ENCODE measurements at places on chromosomes 3 and 15.

DNA sequence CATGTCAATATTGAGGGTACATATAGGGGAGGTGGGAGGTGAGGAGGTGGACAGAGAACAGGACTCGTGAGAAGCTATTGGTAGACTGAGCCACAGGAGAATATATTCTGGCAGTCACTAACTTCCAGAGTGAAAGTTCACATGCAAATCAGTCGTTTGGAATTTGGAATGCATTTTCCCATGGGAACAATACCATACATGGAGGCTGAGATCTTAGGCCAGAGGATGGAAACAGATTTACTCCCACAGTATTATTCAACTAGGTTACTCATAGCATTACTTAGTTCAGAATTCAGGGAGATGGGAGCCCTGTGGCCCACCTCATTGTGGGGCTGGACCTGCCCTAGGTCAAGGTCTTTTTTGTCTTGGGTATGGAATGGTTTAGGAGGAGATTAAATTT is 36.4 kb upstream of the ABHD2 start:
- peak; percentile 98 for DNase-seq

DNA sequence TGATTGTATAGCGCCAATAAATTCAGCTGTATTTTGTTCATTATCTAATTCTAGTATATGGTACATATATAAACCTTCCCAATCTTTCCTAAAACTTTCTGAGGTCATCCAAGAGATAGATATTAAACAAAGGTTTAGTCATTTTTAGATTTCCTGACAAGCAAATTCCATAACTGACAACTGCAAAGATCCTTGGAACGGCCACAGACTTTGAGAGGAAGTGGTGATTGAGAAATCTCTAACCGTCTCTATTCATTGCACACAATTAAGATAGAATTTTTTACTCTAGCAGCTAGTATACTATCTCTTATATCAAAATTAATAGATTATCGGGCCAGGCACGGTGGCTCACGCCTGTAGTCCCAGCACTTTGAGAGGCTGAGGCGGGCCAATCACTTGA is 4.7 kb downstream of the CSNK1G1 start:
- peak; percentile 17 for DNase-seq

DNA sequence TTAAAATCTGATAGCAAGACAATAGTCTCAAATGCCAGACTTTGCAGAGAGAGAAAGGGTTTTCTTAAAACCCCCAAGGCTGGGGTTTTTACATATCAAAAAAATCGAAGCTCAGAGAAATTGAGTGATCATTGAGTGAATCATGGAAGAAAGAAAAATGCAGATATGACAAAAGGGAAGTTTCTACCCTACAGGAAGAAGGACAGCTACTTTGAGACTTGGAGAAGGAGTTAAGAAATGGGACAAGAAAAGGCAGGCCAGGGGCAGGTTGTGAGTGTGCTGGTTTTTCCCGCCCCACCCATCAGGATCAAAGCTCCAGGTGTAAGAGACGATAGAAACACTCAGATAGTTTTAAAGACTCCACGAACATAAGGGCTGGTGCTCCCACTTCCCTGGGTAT is 18.6 kb downstream of the TMEM158 start:
- DNase-seq, result no peak

- no peak for DNase-seq
Observed at GRCh38 chr3:16428612-16429011, 84.9 kb downstream of the RFTN1 start.

GRCh38 chr3:139307072-139307491 is 36.7 kb upstream of the MRPS22 start:
- no peak for DNase-seq

DNA sequence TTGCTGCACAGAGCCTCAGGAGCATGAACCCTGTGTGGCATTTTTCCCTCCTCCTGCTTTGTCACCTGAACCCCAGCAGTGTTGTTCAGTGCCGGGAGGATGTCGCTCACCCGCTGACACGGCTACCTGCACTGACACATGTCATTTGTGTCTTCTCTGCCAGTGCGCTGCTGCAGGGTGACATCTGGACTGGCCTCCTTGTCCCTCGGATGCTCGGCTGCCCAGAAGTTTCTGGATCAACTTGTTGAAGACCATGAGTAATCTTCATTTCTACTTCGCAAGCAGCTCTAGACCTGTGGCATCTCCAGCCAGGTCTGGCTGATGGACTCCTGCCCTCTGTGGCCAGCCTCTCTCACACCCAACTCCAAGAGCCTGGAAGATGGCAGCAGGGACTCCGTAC is 311.1 kb upstream of the C2CD4B start:
- DNase-seq, result no peak

- DNase-seq, result no peak
Observed at GRCh38 chr15:71810256-71811035, at the start of gene NR2E3. Gene NR2E3 (plus strand): TSS chr15:71810554. CDS start chr15:71810744, 190 bp downstream.

- no peak for DNase-seq
Observed at GRCh38 chr3:186653984-186654383, 11.8 kb upstream of the HRG start.

DNA sequence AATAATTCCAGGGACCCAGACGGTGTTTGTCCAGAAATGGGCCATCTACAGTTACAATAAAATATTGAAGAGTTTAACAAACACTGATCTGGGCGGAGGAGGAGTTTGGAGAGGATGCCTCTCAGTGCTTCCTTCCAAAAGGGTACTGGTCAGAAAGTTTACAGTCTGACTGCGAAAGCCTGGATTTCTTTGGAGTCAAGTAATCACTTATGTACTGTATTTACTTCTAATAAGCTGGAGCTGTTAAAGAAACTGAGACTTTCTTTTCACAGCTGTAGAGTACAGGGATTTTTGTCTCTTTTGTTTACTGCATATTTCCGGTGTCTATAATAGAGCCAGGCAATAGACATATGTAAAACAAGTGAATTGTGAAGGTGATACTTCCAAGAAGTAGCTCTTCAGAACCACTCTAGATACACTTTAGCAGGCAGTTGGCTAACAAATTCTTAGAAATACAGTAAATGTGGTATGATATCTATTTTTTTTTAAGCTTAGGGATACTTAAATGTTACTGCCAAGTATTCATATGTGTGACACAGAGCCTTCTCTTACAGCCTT is 22.1 kb upstream of the NEO1 start:
- no peak for DNase-seq

DNA sequence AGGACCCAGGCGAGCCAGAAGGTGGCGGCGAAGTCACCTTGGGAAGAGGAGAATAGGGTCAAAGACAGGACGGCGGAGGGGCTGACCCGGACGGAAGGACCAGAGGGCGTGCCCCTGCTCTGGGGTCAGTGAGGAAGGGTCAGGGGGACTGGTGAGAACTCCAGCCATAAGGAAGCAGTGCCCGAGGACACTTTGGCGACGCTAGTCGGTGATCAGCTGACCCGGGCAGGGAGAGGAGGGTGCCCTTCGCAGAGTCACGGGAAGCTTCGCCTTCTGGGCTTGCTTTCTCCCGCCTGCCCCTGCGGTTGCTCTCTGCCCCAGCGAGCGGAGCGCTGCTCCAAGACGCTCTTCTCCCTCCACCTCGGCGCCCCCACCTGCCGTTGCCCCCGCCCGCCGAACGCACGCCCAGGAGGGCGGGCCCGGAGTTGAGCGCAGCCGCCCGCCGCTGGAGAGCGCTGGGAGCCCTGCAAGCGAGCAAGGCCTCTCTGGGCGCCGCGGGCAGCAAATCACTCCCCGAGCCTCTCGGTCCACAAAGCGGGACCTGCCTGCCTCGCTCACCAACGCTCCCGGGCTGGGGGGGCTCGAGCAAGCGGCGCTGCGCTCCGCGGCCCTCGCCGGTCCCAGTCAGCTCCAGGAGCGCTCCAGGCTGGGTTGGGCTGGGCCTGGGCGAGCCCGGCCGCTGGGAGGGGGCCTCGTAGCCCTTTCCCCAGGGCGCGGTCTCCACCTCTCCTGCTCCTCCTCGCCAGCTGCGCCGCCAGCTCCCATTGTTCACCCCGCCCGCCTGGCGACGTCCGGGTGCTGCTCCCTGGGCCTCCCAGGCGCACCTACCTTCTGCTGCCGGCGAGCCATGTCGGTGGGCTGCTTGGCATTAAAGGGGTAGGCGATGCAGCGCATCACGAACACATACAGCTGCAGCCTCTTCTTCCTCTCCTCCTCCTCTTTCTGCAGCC is 1.2 kb downstream of the CADPS start:
- DNase-seq, result no peak

- no peak for DNase-seq
Observed at GRCh38 chr3:4908433-4909156, 70.6 kb upstream of the BHLHE40 start.

GRCh38 chr3:14770591-14770990 is 48.2 kb upstream of the FGD5 start:
- no peak for DNase-seq

- DNase-seq, result no peak
Observed at GRCh38 chr3:172991424-172991996, 149.5 kb downstream of the SPATA16 start.

GRCh38 chr3:33437556-33438283 is 2.5 kb downstream of the UBP1 start:
- DNase-seq, result peak; percentile 84

GRCh38 chr3:60133269-60134162 is 1083.7 kb upstream of the CFAP20DC start:
- no peak for DNase-seq

GRCh38 chr3:113214917-113215595 is 3.7 kb downstream of the BOC start:
- no peak for DNase-seq

GRCh38 chr15:32007355-32007960 is 22.9 kb upstream of the CHRNA7 start:
- DNase-seq, result no peak

GRCh38 chr3:16911916-16912315 is 27.2 kb downstream of the PLCL2 start:
- no peak for DNase-seq

DNA sequence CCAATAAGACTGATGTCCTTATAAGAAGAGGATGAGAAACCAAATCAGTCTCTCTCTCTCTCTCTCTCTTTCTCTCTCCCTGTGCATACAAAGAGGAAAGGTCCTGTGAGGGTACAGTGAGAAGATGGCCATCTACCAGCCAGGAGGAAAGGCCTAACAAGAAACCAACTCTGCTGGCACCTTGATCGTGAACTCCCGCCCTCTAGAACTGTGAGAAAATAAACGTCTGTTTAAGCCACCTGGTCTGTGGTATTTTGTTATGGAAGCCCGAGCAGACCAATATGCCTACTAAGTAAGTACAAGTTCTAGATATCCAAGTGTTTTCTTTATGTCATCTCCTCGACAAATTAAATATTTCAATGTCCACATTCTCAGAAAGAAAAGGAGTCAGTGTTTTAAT is 44.9 kb upstream of the TMC3 start:
- no peak for DNase-seq

DNA sequence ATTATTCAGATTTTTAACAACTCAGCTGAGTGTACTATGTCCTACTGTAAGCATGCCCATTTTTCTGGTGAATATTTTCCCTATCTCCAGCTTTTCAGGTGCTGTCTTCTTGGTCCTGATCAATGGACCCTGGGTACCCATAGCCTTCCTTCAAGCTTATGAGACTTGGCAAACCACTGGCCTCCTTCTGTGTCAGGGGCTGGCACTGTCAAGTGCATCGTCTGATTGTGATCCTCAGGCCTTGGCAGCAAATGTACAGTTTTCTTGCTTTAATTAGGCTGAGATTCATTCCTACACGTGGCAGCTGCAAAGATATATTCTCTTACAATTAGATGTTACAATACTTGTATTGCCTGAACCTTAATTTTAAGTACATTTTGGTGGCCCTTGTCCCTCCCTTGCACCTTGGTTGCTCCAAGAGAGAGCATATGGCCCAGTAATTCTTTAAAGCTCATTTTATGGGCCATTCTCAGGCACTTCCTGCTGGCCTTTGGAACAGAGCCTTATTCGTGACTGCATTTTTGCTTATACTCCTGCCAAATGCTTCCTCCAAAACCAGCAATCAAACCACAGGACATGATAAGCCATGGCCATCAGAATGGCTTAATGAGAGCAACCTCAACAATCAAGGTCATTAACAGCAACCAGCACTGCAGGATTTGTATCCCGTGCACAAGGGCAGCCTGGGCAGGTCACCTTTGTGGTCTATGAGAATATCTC is 179.9 kb downstream of the CNTN6 start:
- DNase-seq, result no peak

GRCh38 chr3:133042778-133043177 is 4.6 kb downstream of the TMEM108 start:
- DNase-seq, result peak; percentile 15

DNA sequence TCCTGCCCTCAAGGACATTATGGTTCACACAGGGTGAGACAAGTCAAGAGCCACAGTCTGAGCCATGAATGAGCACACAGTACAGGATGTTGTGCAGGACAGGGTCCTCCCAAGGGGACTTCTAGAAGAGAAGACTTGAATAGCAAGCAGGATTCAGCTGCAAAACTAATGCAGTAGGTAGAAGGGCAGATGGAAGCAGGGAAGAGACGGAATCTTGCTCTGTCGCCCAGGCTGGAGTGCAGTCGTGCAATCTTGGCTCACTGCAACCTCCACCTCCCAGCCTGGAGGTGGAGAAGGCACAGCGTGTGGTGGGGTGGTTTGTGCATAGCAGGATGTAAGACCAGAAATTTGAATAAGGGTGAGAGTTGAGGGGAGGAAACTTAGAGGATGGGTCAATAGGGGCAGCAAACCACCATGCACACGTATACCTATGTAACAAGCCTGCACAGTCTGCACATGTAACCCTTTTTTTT is 8.0 kb downstream of the BCL2L10 start:
- DNase-seq, result no peak

- DNase-seq, result no peak
Observed at GRCh38 chr3:43885908-43886618, 195.3 kb downstream of the ABHD5 start.
